Frontal cortex (tissue), 4 donors: ENCODE measurements at places on chromosomes 6 and 20.

DNA sequence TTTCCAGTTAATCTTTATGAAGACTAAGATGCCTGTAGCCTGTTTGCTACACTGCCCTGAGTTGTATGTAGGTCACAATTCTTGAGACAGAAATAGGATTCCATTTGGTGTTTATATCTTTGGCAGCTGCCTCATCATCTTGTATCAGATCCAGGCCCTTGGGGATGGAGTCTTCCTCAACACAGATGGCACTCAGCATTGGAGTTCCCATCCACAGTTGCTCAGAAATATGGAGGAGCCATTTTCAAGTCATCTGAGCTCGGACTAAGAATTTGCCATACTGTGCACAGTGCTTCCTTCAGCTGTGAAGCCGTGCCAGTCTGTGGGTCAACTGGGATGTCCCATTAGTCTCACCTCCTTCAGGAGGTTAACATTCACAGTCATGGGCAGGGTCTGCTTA is 156.6 kb downstream of the ZDHHC14 start:
- DNase-seq, result no peak

DNA sequence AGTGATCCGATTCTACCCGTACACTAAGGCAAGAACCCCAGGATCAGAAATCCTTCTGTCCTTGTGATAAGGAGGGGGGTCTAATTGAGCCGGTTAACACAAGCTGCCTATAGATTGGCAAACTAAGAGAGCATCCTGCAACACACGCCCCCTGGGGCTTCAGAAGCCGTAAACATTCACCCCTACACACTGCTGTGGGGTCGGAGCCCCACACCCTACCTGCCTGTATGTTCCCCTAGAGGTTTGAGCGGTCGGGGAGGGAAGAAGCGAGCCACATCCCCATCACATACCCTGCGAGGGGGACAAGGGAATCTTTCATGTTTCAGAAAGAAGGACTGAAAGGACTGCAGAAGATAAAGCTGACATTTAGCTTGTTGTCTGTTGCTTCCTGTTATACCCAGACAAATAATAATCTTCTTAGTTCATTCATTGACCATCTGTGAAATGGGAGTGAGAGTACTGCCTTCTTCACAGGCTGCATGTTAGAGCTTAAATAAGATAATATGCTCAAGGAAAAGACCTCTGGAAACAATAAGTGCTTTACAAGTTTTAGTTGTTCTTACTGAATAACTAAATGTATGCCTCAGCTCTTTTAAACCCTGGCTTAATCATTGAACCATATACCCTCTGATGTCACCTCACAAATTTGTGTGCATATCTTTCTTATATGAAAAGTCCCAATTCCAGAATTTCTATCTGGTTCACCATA is 74.2 kb upstream of the RNF217 start:
- no peak for DNase-seq

- DNase-seq, result no peak
Measured at GRCh38 chr6:108442770-108443520, 117.8 kb upstream of the FOXO3 start.

DNA sequence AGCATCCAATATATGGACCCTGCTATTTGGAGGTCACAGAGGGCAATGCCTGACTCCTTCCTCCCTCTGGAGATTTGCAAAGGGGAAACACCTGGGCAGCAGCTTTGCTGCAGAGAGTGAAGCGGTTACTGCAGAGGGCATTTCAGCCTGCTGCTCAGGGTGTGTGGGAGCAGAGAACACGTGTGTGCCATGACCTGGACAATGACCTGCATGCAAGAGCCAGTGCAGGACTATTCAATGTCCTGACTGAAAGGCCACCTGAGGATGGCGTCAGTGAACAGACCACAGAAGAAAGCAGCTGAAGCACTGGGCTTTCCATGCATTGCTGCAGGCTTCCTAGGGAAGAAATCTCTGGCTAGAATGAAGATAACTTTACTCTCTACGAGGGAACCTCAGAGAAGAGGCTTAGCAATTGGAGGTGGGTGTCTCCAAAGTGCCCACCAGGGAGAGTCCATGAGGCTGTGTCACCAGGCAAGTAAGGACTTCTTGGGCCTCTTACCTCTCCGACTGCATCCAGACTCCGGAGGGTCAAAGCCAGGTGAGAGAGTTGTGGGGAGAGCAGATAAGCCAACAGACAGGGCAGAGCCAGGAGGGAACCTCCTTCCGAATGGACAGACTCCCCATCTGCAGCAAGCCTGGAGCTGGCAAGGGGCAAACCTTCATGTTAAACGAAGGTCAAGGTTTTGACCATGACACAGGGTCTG is 52.9 kb upstream of the PMEPA1 start:
- DNase-seq, result no peak

DNA sequence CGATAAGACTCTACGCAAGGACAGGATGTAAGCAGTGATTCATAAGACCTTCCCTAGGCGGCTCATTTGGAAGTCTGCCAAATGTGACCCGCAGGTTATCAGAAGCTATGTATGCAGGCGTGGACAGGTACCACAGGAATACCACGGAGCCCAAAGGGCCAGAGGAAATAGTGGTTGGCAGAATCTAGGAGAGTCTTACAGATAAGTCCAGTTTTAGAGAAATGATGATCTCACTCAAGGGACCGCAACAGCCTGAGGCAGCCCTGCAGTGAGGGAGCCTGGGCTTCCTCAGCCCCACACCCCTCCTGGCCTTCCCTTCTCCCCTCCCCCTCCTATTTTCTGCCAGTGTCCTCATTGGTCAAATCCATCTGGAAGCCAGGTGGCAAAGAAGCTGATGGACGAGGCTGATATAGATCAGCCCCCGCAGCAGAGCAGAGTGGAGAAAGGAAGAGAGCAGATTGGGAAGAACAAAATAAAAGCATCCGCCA is 110.6 kb downstream of the FNDC1 start:
- DNase-seq, result no peak

DNA sequence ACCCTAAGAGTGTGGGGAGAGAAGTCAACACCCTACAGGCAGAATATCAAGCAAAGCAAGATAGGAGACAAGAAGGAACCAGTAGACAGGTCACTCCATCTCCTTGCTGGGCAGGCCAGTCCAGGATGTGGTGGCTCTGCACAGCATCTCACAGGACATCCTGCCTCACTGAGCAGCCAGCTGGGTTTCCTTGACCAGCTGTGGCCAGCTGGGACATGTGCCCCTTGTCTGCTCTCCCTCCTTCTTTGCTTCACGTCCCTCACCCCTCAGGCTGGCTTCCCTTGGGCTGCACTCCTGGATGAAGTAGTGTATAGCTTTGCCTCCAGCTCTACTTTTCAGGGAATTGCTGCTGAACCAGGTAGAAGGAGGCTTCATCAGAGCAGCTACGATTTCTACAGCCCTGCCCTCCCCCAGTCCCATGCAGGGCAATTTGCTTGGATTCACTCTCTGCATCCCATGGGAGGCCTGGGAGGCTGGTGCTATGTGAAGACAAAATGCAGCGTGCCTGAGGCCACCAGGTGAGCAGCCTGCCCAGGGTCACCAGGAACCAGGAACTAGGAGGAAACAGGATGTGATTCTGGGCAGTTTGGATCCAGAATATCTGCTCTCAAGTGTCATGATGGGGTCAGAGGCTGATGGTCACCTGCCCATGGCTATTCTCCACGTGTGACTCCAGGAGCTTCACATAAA is 110.0 kb upstream of the PMEPA1 start:
- DNase-seq, result no peak

GRCh38 chr20:24389686-24390085 is 79.7 kb upstream of the SYNDIG1 start:
- no peak for DNase-seq

DNA sequence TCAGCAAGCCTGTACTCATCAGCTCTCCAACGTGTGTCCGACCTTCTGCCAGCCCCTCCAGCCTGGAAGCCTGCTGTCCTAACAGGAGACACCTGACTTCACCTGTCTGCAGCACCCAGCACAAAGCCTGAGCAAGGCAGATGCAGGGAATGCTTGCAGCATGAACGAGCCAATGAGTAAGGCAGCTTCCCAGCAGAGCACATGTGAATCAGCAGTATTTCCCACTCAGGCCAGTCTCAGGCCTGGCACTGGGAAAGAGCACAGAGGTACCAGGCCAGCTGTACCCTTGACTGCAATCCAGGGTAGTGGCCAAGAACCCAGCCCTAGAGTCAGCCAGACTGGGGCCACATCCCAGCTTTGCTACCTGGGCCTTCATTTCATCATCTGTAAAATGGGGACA is 120.8 kb downstream of the MAFB start:
- no peak for DNase-seq
